ENCODE measurements at places on chromosomes 7 and 10.

GRCh38 chr10:21315645-21316220 is 209.7 kb downstream of the SKIDA1 start:
- peak; percentile 45 for DNase-seq

- DNase-seq, result no peak
Measured at GRCh38 chr7:86942081-86942480, 117.4 kb downstream of the ELAPOR2 start.

DNA sequence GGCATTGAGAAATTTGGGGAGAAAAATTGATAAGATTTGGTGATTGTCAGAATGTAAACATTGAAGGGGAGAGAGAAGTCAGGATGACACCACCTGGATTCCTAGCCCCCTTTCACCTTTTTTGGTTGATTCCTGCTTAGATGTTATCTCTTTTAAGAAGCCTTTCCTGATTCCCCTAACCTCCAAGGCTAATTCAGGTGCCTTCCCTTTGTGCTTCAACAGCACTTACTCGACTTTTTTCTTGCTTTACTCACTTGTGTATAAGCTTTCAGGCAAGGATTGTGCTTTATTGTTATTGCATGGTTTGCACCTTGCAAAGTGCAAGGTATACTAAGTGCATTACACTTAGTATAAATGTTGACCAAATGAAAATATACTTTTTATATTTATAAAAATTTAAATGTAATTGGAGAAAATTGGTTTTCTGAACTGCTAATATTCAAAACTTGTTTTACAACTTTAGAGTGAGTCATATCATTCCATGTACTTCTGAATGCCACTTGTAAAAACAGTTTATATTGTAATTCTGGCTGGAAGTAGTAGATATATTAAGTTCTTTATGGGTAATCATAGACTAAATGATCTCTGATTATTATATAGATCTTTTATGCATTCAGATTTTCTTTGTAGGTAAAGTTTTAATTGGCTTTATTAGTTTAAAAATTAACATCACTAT is 13.2 kb downstream of the SHOC2 start:
- no peak for DNase-seq

DNA sequence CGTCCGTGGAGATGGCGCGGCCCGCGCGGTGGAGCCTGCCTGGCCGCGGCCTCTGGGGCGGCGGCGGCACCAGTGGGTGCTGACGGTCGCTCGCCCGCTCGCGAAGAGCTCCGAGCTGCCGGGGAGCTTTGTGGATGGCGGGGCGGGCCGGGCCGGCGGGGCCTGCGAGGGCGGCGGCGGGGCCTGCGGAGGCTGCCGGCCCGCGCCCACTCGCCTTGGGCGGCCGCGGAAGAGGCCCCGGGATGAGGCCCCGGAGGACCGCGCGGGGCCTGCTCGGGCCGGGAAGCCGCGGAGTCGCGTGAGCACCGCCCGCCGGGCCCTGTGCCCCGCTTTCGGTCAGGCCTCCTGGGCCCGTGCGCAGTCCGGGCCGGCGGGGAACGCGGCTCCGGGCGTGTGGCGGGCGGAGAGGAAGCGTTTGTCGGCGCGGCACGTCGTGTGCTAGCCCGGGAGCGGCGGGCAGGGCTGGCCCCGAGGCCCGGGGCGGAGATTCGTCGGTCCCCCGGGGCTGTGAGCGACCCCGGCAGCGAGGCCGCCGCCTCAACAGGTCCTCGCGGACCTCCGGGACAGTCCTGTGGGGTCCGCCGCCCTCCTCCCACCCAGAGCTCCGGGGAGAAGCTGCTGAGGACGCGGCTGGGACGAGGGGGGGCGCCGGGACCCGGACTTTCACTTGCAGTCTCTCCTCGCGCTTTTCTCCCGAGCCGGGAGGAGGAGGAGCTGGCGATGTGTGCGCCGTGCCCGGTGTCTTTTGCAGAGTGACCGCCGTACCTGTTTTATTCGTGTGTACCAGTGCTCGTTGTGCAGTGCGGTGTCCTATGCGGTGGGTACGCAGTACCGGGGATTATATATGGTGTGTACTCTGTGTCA is 578 bp downstream of the ZMYND11 start:
- peak; percentile 69 for DNase-seq

- no peak for DNase-seq
Measured at GRCh38 chr7:2663121-2663886, 24.7 kb upstream of the AMZ1 start.

DNA sequence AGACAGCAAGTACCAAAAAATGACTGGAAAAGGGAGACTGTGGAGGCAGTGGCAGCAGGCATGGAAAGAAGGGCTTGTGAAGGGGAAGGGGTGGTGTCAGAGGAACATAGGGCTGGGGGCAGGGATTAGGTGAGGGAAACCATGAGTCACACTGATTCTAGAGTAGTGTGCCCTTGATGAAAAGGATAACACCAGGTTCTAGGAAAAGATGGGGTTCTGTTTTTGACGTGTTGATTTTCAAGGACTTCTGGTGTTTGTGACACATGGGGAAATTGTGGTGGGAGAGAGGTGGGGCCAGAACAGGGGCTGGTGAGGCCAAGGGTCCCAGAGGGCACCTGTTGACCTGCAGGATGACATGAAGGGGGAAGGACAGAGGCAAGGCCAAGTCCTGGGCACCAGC is 57.1 kb downstream of the FIGNL1 start:
- DNase-seq, result no peak
